Esophagus squamous epithelium (tissue), 5 donors: ENCODE measurements at places on chromosomes 3 and 15.

- DNase-seq: no peak
These were observed 26.0 kb downstream of the TMEM158 start for GRCh38 chr3:45199837-45200648.

DNA sequence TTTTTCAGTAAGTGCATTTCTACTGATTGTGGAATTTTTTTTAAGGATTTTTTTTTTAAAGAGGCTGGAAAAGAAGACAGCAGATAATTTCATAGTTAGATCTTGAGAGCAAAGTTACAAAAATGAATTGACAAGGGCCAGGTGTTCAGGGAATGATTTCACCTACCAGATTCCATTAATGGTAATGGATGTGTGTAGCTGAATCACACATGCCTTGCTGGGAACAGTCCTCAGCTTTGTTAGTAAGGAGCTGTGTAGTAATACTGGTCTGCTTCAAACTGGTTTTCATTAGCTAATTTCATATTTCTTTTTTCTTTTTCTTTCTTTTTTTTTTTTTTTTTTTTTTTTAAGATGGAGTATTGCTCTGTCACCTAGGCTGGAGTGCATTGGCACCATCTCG, 16.0 kb downstream of the NR1D2 start:
- DNase-seq: no peak

DNA sequence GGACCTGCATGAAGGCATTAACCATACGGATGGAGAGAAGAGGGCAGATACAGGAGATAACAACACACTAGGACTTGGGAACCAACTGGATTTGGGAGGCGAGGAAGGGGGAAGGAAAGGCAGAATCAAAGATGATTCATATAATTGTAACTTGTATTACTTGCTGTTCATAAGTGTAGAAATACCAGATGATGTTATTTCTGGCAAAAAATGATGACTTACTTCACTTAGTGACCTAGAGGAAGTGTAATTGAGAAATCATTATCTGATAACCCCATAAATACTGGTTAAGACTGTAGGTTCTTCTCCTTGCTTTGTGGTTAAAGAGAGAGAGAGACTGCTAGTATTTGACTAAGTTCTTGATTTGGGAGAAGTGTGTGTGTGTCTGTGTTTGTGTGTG, 50.5 kb upstream of the GK5 start:
- DNase-seq: no peak

DNA sequence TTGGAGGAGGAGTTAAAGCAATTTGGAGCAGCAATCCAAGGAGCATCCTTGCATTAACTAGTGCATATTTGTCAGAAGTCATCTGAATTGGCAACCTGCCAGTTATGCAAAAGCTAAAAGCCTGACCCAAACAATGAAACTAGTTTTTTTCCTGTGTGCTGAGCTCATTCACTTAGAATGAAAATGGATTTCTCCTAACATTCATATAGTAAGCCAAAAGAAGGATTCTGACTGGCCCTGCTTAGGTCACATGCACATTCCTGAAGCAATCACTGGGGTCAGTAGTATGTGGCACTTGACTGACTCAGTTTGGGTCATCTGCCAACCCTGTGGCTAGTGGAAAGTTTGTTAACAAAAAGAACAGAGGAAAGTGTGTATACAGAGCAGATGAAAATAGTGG, 30.5 kb downstream of the OXSM start:
- no peak for DNase-seq

DNA sequence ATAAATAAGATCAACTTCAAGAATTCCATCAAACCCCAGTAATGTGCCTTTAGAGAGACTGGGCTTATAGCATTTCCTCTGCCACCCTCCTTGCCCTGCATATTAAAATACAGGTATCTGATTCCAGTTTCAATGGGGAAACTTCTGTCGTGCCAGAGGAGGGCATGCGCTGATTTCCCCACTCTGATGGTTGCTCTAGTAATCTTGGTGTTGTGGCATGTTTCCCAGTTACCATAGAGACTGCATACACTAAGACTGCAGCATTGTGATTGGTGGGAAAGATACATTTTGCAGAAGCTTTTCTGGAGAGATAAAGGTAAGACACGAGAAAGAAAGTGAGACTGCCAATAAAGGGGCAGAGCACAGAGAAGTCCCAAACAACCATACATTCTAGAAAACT, 225.6 kb downstream of the TIGIT start:
- no peak for DNase-seq

DNA sequence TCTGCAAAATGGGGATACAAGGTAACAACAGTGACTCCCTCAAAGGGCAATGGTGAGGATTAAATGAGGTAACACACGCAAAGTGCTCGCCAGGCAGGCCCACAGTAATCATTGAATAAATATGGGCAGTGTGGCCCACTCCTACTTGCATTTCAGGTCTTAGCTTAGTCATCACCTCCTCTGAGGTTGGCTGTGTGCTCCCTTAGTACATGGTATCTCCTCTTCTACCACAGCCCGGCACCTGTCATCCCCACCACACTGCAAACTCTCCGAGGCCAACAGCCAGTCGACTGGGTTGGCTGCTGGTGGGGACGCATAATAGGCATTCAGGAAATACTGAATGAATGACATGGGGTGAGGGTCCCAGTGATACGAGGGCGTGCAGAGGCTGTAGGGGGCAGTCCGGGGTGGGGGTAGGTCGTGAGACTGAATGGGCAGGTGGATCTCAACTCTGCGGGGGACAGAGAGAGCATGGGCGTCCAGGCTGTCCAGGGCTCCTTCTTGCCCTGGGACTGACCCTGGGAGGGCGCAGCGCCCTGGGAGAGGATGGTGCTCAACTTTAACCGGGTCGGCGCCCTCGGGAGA, 375 bp upstream of the MYZAP start:
- no peak for DNase-seq

- no peak for DNase-seq
These were observed 126.5 kb downstream of the PDE8A start for GRCh38 chr15:85108136-85108535.

GRCh38 chr3:135997554-135998320, 32.2 kb downstream of the PPP2R3A start:
- no peak for DNase-seq

GRCh38 chr15:90187257-90187868, 13.8 kb upstream of the SEMA4B start:
- DNase-seq: no peak

- DNase-seq: no peak
These were observed 40.9 kb downstream of the SEMA3G start for GRCh38 chr3:52403955-52404354.

GRCh38 chr3:57706462-57706861, 13.6 kb upstream of the DENND6A start:
- no peak for DNase-seq

DNA sequence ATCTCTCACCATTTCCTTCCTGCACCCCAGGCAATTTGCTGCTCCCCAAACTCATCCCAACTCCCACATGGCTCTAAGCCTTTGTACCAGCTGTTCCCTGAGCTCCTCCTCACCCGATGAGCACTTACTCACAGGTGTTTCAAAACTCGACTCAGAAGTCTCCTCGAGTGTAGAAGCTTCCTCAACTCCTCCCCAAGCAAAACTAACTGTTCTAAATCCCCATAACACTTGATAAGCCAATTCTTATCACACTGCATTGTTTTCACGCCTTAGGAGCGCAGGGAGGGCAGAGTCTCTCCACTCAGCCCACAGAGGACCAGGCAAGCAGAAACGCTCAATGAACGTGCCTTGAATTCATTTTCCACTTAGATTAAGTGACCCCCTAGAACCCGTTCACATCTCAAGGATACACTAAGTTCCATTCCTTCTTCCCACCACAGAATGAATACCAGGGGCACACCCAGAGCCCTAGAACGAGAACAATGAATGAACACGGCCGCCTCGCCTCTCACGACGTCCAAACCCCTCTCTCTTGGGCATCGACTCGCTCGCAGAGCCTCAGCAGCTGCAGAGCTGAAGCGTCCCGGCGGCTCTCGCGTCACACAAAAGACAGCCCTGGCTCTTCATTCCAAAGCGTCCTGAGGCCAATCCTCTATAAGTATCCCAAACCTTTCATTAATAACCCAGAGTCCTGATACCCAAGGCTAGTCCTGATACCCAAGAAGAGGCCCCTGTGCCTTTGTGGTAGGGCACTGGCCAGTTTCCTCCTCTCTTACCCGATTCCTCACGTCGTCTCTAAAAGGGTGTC, 1.1 kb downstream of the RAF1 start:
- no peak for DNase-seq

DNA sequence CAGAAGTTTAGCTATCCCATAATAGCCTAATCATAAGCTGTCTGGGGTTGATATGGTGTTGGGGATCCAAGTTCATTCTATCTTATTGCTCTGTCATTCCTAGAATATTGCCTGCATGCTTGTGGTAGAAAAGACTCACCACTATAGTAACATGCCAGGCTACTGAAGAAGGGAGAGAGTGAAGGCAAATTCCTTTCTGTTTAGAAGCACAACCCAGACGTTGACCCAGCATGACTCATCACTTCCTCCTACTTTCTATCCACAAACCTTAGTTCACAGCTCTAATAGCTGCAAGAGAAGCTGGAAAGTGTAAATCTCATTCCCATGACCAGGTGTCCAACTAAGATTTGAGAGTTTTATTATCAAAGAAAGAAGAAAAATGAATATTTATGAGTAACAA, 57.8 kb upstream of the NMD3 start:
- no peak for DNase-seq

- DNase-seq: no peak
These were observed 10.9 kb downstream of the SEMA3G start for GRCh38 chr3:52433996-52434479.

- DNase-seq: no peak
These were observed 29.2 kb upstream of the UMPS start for GRCh38 chr3:124700880-124701684.

- no peak for DNase-seq
These were observed 11.0 kb upstream of the GPD1L start for GRCh38 chr3:32095431-32095830.

DNA sequence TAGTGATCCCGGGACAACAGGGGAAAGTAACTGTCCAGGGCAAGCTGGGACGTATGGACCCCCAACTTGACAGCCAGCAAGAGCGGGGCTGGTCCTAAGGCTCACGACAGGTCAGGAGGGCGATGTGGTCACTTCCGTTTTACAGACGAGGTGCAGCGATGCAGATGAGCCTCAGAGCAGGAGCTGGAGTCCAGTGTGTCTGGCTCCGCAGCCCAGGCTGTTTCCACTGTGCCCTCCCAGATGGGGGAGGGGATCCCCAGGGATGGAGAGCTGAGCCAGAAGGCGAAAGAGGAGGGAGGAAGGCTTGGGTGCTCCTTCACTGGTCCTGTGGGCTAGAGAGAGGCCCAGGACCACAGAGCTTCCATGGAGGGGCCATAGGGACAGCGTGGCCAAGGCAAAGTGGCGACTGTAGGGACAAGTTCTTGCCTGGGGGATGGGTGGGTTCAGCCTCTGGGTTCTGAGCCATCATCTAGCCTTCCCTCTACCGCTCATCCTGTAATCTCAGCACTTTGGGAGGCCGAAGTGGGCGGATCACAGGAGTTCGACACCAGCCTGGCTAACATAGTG, 5.7 kb downstream of the SNX33 start:
- no peak for DNase-seq

- no peak for DNase-seq
These were observed 227.8 kb downstream of the TBL1XR1 start for GRCh38 chr3:176969506-176969905.
